Esophagus squamous epithelium (tissue), 5 donors: ENCODE measurements at places on chromosomes 4 and X.

DNA sequence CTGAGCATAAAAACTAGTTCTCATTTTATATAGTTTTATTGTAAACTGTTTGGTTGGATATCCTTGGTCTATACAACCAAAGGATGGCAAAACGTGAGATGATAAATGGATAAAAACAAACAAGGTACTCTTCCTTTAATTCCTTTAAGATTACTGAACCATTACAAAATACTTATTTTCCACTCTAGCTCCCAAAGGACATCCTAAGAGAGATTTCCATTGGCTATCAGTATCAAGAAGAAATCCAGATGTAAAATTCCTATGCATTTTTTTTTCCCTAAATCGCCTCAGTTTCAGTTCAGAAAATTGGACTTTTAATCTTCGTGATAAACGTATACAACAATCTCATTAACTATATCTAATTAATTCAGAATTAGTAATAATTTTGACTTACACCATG is 2.3 kb downstream of the FBXL5 start:
- DNase-seq = no peak

DNA sequence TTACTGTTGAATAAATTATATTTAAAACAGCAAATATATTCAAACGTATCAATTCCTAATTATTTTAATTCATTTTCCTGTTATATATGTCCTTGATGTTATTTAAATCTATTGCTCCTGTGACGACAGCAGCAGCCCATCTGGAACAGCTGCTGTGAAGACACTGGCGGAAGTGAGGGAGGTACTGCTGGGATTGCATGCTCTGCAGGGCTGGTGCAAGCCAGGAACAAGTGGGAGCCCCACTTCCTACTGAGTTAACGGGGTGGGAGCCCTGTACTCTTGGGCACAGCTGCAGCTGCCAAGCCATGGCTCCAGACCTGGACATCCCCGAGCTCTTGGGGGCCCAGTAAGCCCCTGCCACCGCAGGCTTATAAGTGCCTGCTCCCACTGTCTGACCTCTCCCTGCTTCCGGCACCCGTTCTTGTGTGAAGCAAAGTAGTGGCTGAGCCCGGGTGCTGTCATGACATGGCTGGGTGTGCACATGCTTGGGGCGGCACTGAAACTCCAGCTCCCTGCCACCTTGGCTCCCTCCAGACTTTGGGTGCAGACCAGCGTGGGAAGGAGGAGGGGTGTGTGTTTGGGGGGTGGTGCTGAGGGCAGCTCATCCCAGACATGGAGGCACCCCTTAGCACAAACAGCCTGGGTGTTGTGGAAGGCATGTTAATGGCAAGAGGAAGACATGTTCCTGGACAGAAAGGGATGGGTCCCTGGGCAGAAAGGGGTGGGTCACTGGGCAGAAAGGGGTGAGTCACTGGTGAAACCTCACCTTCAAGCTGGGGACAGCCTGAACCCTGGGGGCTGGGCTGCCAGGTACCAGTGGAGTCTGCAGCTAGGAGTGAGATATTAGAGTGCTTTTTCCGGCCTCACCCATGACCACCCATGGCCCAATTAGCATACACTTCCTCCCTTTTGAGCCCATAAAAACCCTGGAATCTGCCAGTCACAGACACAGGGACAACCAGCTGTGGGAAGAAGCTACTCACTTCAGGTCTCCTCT is 1981.3 kb upstream of the IGFBP7 start:
- DNase-seq = no peak

DNA sequence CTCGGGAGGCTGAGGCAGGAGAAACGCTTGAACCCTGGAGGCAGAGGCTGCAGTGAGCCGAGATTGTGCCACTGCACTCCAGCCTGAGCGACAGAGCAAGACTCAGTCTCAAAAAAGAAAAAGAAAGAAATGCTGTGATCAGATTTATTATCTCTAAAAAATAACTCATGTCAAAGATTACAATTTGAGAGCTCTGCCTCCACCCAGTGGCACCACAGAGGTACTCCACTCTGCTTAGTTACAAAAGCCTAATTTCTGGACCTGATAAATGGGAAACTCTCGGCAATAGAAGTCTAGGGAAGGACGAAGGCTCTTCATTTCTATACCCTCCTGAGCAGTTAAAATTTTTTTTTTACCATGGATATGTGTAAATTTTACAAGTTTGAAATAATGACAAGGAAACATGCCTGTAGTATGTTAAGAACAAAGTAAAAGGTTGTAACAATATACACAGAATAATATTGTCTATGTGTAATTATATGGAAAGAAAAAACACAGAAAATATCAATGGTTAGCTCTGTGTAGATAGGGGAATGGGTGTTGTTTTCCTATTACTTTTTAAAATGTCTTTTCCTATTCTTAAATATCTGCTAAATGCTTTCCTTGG is 149.8 kb downstream of the STIM2 start:
- no peak for DNase-seq

GRCh38 chr4:17286752-17287460 is 225.0 kb downstream of the QDPR start:
- no peak for DNase-seq

- no peak for DNase-seq
Observed at GRCh38 chr4:9875516-9875915, 94.1 kb downstream of the DRD5 start.

GRCh38 chr4:111650674-111651086 is 494.6 kb upstream of the FAM241A start:
- no peak for DNase-seq

DNA sequence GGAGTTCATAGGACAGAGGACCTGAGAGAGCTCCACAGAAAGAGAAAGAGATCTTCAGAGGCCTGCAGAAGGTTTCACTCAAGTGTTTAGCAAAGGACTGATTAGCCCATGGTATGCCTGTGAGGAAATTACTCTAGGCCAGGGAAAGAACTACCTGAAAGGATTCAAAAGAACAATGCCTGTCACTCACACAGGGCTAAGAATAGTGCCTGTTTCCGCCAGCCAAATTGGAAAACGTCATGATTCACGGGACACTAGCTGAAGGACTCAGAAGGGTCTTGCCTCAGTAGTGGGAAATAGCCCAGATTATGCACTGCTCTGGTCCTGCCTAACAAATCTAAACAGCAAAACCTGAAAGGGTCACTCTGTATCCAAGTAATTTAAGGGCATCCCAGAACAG is 21.1 kb downstream of the SYTL4 start:
- DNase-seq = no peak

DNA sequence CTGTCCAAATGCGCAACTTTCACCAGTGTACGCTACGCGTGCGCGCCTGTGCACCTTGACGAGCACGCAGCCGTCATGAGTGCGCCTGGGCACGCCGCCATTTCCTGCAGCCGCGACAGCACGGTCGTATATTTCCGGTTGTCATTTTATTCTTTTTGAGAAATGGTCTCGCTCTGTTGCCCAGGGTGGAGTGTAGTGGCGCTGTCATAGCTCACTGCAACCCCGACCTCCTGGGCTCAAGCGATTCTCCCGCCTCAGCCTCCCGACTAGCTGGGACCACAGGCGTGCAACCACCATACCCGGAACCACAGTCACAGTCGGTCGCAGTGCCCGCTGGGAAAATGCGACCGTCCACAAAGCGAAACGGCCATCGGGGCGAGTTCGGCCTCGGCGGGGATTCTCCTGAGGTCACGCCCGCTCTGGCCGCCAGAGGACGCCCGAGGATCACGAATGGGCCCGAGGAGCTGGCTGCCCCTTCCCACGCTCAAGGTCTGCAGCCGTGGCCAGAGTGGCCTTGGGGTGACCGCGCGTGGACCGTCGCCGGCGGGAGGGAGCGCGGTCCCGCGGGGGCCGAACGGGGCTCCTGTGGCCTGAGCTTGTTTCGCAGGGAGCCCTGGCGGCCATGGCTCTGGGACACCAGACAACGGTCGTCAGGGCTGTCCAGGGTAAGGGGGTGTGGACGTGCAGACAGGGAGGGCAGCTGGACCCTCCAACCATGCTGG is 23.7 kb upstream of the PNMA3 start:
- DNase-seq = no peak

DNA sequence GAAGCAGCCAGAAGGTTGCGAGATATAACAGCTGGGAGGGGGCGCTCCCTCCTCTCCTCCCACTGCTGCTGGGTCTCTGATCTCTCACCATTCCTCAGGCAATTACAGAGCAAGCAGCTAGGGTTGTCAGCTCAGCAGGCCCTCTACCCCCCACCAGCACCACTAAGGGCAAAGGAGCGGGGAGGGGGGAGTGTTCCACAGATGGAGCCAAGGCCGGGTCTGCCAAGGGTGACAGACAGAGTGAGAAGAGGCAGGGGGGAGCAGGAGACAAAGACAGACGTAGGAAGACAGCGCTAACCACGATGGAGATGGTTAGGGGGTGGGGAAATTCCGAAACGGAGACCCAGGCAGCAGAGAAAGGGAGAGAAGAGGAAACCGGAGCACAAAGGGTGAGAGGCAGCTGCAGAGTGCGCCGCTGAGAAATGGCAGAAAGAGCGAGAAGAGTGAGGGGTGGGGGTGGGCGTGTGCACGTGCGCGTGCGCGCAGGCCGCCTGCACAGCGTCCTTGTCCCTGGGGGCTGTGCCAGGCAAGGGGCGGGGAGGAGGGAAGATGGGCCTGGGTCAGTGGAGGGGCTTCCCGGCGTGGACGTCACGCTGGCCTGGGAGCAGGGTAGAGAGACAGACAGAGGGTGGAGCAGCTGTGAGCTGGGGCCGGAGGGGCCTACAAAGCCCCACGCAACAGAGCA is 6.9 kb downstream of the L1CAM start:
- DNase-seq = no peak

GRCh38 chr4:48109413-48110263 is 24.4 kb downstream of the TXK start:
- no peak for DNase-seq

DNA sequence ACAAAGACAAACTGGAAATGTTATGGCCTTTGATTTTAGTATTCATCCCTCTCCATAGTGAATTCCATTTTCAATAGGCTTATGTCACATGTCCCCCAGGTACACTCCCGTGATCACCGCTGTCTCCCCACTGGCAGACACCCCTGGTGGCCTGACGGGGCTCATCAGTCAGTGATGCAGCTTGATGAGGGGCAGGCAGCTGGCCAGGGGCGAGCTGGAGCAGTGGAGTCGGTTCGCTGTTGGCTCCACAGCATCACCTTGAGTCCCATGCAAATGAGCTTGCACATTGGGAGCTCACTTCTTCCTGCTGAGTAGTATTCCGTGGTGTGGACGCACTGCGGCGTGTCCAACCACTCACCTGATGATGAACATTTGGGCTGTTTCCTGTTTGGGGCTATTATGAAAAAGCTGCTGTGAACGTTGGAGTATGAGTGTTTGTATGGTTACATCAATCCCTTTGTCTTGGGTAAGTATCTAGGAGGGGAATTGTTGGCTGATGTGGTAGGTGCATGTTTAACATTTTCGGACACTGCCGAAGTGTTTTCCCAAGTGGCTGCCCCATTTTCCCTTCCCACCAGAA is 5.2 kb downstream of the TREX2 start:
- no peak for DNase-seq

DNA sequence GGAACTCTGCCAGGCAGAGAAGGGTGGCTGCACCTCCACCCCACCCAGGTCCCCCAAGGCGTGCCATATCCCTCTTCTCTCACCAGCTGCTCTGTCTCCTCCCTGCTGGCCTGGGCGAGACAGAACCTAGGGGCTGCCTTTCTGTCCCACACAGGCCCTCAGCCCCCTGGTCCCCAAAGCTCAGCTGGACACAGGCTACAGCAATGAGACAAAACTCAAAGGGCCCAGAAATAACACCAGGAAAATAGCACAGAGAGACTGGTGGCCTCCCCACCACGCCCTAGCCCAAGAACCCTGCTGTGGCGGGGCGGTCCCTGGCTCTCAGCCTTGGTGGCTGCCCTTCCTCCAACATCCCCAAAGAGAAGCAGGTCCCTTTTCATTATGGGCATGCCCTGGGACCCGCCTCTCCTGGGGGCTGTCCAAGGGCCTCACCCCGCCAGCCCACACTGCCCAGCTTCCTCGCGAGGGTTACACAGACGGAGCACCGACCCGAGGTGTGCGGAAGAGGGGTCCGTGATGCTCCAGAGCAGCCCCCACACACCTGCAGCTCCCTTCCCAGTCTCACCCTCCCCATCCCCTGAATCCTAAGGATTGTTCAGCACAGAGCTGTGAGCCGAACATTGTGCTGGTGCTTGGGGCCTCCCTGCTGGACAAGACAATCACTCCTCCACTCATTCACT is 67.7 kb upstream of the HMX1 start:
- no peak for DNase-seq

GRCh38 chr4:79907001-79907400 is 166.0 kb downstream of the ANTXR2 start:
- DNase-seq = no peak

DNA sequence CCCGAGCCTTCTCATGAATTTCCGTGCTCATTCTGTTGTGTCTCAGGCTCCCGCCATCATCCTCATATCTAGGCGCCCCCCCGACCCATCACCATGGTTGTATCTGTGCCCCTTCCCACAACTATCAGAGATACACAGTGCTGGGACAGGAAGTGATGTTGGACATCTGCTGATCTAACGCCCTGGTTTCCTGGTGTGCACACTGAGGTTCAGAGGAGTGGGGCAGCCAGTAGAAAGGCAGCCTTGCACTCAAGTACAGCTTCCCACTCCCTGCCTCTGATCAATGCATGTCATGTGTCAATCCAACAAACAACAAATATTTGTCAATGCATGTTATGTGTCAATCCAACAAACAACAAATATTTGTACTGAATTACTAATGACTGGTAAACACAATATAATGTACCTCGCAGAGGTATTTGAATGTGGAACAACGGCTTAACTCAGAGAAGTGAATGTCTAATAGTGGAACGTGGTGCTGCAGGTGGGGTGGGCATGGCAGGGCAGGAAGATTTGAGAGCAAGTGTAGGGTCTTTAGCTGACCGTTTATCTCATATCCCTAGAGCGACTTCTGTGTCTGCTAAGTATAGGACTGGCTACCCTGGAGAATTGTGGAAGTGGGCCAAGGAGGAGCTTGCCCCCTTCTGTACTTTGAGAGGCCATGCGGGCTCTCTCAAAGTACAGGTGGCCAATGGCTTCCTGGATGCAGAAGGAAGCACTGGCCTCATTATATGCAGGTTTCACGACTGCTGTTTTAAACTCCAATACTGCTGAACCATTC is 10.3 kb upstream of the SEL1L3 start:
- no peak for DNase-seq

DNA sequence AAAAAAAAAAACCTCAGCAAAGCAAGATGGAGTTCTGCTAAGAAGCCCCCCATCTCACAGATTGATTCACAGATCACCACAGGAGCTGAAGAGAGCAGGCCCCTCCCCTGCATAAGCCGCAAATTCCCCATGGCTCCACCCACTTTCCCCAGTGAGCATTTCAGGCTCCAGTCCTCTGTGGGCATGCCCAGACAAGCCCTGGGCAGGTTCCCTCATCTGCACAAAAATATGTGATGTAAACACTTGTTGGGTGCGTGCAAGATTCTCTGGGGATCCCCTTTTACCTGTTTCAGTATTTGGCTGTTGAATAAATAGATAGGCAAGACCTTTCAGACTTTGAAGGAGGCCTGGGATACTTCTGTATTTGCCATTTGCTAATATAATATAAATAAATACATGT is 514.3 kb downstream of the PCDH7 start:
- DNase-seq = no peak

DNA sequence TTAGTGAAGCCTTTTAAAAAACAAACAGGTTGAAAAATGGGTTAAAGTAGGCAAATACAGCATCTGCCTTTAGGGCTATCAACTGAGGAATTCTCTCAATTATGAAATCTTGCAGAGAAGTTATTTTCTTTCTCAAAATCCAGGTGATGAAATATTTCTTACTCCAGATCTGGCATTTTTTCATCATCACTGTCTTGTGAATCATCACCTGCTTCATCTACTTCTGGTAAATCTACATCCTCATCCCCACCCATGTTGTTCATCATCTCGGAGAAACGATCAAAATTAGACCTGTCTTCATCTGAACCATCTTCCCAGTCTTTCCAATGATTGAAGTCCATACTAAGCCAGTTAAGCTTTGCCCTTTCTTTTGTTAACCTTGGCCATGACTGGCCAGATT is 33.3 kb upstream of the HPF1 start:
- DNase-seq = no peak

GRCh38 chr4:42673082-42673425 is 16.1 kb upstream of the ATP8A1 start:
- DNase-seq = no peak
